ENCODE measurements at places on chromosomes 12 and 14.
A peak's percentile ranks its signal among the peaks of the same experiment; 100 is the strongest.

GRCh38 chr12:51335931-51336330, 10.5 kb downstream of the CELA1 start:
- DNase-seq = no peak

DNA sequence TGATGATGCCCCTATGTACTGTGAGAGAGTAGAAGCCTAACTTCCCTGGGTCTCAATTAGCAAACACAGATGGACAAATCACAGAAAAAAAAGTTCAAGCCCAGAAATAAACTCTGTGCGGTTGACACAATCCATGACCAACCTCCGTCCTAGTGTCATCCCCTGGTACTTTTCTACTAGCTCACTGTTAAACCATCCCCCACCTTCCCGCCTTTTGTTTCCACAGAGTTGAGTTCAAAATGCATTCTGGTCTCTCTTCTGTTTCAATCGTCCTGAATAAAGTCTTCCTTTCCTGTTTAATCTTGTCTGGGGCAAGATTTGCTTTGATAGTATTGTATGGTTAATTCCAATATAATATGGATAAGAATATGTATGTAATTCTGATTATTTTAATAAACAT, 199.9 kb downstream of the SLC6A15 start:
- no peak for DNase-seq

DNA sequence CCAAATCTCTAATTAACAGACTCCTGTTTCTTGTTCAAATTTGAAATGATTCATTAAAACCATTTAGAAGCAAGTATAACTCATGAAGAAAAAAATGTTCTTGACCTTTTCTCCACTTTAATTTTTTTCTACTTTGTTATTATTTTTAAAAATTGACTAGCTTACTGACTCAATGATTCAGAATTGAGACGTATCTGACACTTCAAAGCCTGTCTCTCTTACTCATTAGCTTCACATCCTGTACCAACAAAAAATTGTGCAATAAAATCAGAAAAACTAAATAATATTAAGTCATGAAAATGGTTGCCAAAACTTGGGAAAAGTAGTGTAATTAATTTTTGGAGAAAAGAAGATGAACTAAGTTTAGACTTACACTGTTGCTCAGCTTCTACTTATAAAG, 331.2 kb downstream of the SLC16A7 start:
- DNase-seq = no peak

GRCh38 chr12:104600790-104601739, 144.3 kb downstream of the CHST11 start:
- no peak for DNase-seq

- no peak for DNase-seq
Observed at GRCh38 chr12:104258476-104259067, 43.0 kb downstream of the TXNRD1 start.

- no peak for DNase-seq
Observed at GRCh38 chr14:105343194-105343593, 28.6 kb downstream of the PACS2 start.

DNA sequence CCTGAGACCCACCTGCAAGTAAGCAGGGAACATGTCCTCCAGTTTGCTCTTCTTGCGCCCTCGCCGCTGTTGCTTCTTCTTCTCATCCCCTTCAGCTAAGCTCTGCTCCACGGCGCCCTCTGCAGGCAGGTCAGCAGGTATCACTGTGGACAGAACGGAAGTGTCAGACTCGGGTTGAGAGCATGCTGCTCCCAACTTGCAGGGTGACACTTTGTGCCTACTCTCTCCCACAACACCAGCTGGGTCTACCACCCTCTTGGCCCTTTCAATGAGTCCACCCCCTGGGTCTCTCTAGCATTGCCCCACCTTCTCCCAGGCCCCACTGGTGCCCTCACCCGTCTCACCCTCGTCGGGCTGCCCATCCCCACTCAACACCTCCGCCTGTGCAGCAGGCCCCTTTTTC, 16.7 kb downstream of the KMT2D start:
- peak; percentile 91 for DNase-seq

DNA sequence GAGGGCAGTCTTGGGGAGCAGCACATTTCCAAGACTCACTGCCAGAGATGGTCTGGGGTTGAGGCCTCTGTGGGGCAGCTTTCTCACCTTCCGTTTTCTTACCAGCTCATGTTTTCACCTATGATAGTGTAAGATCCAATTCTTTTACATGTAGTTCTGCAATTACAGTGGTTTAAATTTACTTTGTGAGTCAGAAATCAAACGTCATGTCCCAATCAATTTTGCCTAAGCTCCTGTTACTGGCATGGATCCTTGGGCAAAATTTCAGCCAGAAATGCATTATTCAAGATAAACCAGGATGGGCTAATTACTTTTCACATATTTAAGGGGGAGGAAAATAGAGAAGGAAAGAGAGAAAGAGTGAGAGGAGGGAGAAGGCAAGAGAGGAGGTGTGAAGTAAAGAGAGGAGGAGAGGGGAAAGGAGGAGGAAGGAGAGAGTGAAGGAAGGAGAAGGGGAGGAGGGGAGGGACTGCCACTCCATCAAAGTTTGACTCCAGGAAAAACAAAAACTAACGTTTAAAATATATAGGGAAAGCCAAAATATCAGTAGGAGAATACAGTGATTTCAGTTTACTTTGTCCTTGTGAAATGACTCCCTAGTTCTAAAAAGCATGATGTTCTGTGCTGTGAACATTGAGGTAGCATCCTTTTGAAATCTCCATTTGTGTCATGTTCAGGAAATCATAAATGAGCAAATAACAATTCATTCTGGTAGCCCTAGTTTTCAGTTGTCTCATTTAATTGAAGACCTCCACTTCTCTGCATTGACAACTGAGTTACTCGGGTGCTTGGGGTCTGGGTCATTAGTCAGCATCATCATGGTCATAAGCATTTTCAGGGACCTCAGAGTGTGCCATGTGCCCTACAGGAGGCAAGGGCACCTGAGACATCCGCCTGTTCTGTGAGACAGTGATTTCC, 3.0 kb downstream of the BMAL2 start:
- DNase-seq = no peak

DNA sequence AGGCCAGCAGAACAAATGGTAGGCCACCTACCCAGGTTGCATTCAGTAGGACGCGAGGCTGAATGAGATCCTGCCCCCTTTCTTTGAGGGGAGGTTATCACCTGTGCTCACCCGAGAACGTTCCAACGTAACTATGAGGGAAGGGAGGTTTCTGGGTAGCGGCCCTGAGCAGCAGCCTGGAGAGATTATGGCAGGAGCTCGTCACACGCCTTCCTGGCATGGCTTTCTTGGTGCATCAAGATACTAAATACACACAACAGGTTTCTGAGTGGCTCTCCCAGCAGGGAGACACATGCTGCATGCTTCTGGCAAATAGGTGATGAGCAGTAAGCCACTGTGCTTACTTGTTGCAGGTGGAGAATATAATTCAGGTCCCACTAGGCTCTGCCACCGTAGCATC, 147.7 kb downstream of the CALM1 start:
- DNase-seq = no peak

- no peak for DNase-seq
Observed at GRCh38 chr12:94839347-94839746, 164.2 kb downstream of the NDUFA12 start.

- no peak for DNase-seq
Observed at GRCh38 chr14:53106768-53107167, 46.4 kb downstream of the DDHD1 start.

DNA sequence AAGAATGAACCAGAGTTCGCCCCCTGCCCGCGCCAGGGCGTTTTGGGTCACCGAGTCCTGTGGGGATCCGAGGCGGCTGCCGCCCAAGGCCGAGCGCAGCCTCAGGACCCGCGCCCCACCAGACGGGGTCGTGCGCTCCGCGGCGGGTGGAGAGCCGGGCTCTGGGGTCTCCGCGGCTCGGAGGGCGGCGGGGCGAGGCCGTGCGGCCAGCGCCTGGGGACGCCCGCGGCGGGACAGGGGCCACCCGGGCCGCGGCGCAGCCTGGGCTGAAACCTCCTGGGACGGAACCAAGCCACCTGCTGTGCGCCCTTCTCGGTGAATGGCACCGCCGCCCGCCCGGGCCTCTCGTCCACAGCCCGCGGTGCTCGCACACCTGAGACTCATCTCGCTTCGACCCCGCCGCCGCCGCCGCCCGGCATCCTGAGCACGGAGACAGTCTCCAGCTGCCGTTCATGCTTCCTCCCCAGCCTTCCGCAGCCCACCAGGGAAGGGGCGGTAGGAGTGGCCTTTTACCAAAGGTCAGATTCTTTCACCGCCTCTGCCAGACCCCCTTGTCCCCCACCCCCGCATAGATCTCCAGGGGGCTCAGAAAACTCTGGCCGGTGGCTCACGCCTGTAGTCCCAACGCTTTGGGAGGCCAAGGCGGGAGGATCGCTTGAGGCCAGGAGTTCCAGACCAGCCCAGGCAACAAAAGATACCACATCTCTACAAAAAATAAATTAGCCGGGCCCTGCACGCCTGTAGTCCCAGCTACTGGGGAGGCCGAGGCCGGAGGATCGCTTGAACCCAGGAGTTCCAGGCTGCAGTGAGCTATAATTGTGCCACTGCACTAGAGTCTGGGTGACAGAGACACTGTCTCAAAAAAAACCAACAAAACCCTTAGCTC, 901 bp downstream of the B3GNT4 start:
- peak; percentile 70 for DNase-seq

DNA sequence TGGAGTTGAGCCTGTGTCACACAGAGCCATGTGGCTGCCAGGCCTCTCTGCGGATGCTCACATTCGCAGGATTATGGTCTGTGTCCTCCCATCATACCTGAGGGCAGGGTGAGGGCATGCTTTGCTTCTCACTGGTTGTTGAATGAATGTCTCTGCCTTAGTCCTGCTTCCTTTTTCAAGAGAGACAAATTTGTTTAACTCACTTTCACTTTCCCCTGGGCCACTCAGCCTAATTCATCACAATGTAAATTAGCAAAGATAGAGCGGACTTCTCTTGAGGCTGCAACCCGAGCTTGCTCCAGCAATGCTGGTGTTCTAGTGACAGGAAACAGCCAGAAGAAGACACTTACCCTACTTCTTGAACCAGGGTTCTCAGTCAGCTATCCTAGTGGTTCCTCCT, 35.5 kb upstream of the PAX9 start:
- DNase-seq = no peak

DNA sequence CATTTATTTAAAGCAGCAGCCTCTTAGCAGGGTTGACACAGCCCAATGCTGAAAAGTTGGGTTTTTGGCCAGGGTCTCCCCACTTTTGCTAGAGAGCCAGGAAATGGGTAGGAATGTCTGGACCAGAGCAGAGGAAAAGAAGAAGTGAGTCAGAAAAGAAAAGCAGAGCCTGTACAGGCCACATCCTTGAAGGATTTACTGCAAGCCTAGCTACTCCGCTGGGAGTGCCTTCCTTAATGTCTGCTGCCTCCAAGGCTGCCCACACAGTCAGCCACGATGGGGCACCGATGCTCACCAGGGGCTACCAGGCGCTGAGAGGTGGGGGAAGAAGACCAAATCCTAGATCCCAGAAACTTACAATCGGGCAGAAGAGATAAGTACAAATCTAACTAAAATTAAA, 139.2 kb downstream of the C12orf75 start:
- no peak for DNase-seq

GRCh38 chr12:121781484-121781997, 11.9 kb downstream of the RHOF start:
- no peak for DNase-seq

- DNase-seq = no peak
Observed at GRCh38 chr14:61812347-61813095, 50.3 kb downstream of the SNAPC1 start.

DNA sequence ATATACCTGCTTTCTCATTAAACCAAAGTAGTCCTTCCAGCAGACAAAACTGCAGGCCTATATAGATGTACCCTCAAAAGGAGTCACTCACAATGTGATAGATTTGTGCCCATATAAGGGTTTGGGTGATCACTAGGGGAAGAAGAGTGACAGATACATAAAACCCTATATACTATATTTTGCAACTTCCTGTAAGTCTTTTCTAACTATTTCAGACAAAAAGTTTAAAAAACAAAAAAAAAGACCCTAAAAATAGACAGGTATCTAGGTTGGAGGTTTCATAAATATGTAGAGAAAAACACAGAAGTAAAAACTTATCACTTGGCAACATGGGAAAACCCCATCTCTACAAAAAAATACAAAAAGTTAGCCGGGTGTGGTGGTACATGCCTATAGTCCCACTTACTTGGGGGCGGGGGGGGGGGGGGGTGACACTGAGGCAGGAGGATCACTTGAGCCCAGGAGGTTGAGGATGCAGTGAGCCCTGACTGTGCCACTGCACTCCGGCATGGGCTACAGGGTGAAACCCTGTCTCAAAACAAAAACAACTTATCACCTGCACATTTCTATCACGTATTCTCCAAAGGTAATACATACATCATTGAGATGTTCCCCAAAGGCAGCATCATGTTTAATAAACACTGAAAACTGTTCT, 2.9 kb downstream of the VCPKMT start:
- DNase-seq = no peak

GRCh38 chr12:20097626-20098025, 270.7 kb upstream of the PDE3A start:
- no peak for DNase-seq

- no peak for DNase-seq
Observed at GRCh38 chr12:30602678-30603077, 93.0 kb downstream of the IPO8 start.

DNA sequence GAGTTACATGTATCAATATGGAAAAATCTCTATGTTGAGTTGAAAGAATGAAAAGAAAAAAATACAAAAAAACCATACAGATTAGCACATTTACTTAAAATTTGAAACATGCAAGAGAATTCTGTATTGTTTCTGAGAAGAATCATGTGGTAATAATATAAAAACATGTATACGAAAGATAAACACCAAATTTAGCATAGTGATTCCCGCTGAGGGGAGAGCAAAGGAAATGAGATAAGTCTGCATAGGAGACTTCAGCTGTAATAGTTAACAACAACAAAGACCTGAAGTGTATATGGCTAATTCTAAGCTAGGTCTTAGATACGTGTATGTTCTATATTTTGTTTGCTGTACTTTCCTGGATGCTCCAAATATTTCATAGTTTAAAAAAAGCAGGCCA, 46.5 kb downstream of the FNTB start:
- no peak for DNase-seq

- DNase-seq = no peak
Observed at GRCh38 chr14:71726580-71727021, 205.6 kb upstream of the RGS6 start.

- no peak for DNase-seq
Observed at GRCh38 chr14:103180331-103180730, 57.1 kb downstream of the TNFAIP2 start.

DNA sequence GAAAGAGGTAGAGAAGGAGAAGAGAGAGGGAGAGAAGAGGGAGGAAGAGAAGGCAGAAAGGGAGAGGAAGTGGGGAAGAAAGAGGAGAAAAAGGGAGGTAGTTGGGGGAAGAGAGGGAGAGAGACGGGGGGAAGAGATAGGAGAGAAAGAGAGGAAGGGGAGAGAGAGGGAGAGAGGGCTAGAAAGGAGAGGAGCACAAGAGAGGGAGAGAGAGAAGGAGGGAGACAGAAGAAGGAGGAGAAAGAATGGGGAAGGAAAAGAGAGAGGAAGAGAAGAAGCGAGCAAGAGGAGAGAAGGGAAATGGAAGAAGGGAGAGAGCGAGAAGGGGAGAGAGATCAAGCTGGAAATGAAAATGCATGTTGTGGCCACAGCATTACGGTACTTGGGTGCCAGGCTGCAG, 1368.4 kb upstream of the TMEM132C start:
- DNase-seq = no peak
